ENCODE measurements at places on chromosomes 11 and 22.

DNA sequence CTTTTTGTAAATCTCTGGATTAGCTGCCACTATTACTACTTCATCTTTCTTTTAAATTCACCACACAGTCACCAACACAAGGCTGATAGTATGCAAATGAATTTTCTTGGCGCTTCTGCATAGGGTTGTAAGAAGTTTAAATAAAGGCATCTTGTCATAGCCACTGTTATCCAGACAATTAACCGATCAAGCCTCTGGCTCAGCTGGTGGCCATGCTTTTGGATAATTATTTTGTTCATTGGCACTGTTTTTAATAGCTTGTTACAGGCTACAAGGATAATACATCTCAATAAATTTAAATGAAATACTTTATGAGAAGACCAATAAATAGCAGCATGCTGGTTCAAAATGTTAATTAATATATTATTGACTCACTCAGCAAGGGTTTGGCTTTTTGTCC is 1261.0 kb downstream of the FAM181B start:
- no peak for DNase-seq
- no peaks in the 10 kb centered on the region for H3K4me1 ChIP-seq
- H3K36me3 ChIP-seq: no peaks in the 10 kb centered on the region
- H3K27me3 ChIP-seq: no peaks in the 10 kb centered on the region
- H3K4me3 ChIP-seq: no peak overlapping the region

GRCh38 chr22:22167791-22168189 is 76.8 kb upstream of the VPREB1 start:
- H3K27ac ChIP-seq: no peak overlapping the region
- H3K27me3 ChIP-seq: peaks cover 21% of the 10 kb centered on the region
- no peak overlapping the region for H3K4me3 ChIP-seq
- H3K36me3 ChIP-seq: no peaks in the 10 kb centered on the region

DNA sequence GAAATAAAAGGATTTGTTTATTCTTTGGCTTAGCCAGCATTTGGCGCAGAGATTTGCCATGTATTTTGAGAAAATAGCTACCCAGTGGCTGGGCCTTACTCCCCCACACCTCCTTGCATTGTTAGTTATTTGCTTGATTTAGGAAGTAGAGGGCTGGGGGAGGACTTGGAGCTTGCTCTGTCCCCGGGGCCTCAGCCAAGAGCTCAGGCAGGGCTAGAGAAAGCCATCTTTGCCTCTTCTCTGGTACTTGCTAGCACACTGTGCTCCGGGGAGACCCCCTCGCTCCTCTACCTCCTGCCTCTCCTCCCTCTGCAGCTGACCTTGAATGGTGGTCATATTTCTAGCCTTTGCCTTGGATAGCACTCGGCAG is 93.0 kb downstream of the SCN3B start:
- no peaks in the 10 kb centered on the region for H3K36me3 ChIP-seq
- peaks cover 14% of the 10 kb centered on the region for H3K27me3 ChIP-seq
- H3K4me3 ChIP-seq: no peak overlapping the region
- H3K27ac ChIP-seq: no peak overlapping the region

DNA sequence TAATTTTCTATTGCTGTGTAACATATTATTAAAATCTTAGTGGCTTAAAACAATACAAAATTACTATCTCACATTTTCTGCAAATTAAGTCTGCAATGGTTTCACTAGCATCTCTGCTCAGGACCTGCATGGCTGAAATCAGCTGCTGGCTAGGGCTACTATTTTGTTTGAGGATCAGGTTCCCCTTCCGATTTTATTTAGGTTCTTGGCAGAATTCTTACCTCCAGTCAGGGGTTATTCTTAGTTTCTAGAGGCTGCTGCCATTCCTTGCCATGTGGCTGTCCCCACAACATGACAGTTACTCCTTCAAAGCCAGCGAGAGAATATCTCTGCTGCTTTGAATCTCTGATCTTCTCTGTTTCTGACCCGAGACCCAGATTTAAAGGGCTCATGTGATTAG is 424.5 kb upstream of the ANO5 start:
- no peak overlapping the region for H3K27ac ChIP-seq
- no peaks in the 10 kb centered on the region for H3K27me3 ChIP-seq
- no peaks in the 10 kb centered on the region for H3K4me1 ChIP-seq
- H3K4me3 ChIP-seq: no peak overlapping the region

DNA sequence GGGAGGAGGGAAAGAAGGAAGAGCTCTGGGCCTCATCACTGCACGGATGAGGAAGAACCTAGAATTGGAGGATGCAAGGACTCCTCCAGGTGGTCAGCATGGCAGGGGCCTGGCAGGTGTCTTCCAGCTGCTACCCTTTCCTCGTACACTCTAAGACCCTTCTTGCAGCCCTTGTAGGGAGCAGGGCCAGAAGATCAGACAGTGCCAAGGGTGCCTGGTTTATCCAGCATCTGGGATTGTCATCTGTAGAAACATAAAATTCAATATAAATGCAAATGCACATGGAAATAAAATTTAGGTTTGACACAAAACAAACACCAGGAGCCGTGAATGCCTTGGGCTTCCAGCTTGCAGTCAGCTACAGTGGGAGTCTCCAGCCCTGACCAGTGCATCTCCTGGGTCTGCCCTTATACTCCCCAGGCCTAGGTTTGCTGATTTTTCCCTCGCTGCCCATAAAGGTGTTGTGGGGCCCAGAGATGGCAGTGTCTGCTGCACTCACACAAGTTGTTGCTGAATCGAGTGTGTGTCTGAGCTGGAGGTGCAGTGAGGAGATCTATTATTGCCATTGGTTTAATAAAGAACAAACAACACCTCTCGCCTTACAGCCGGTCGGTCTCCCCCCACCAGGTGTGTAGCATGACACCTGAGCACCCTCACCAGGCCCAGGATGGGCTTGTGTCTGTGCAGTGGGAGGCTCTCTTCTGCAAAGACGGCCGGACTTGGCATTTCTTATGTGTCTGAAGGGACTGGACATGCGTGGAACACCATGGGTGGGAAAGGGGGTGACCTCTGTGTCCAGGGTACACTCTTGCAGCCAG is 87.1 kb downstream of the BCR start:
- H3K36me3 ChIP-seq: peaks cover 95% of the 10 kb centered on the region
- H3K27me3 ChIP-seq: no peaks in the 10 kb centered on the region
- peak; percentile 64 for DNase-seq

DNA sequence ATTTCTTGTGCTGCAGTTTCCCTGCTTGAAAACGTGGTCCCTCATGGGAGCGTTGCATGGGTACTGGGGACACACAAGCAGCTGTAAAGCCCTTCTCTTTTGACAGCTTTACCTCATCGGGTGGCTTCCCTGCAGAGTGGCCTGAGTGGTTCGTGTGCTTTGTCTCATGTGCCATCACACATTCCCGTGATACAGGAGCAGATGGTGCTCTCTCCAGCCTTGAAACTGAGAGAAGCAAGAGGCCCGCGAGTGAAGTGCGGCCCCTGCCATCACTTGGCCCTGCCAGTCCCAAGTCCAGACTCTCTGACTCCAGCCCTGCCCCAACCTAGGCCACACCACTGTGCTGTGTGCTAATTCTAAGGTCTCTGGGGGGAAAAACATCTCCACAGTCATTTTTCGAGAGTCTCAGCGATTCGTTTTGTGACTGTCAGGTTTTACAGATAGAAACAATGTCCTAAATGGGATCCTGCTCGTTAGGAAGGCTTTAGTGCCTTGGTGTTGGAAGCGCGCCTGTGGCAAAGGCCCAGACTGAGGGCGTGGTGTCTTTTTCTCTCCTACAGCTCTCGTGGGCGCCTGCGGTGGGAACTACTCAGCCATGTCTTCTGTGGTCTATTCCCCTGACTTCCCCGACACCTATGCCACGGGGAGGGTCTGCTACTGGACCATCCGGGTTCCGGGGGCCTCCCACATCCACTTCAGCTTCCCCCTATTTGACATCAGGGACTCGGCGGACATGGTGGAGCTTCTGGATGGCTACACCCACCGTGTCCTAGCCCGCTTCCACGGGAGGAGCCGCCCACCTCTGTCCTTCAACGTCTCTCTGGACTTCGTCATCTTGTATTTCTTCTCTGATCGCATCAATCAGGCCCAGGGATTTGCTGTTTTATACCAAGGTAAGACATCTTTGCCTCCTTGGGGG is 64.2 kb downstream of the KREMEN1 start:
- no peak overlapping the region for H3K27ac ChIP-seq
- H3K4me1 ChIP-seq: peaks cover 3% of the 10 kb centered on the region
- no peaks in the 10 kb centered on the region for H3K27me3 ChIP-seq
- H3K36me3 ChIP-seq: peaks cover 10% of the 10 kb centered on the region
- DNase-seq: no peak

DNA sequence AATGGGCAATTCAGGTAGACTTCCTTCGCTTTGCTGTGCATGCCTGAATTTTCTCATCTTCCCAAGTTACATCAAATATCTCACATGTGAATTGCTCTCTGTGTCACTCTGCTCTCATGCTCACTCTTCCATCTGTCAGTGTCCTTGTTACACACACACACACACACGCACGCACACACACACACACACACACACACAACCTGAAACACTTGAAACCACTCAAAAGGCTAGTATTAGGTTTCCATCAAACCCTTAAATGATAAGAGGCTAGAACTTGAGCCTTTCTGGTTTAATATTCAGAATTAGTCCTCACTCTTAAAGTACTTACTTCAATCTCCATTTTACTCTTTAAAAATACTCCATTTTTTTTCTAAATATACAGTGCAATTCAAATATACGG is 282.4 kb downstream of the C11orf87 start:
- H3K27me3 ChIP-seq: no peaks in the 10 kb centered on the region
- no peak overlapping the region for H3K4me3 ChIP-seq
- no peaks in the 10 kb centered on the region for H3K36me3 ChIP-seq
- H3K4me1 ChIP-seq: no peaks in the 10 kb centered on the region

DNA sequence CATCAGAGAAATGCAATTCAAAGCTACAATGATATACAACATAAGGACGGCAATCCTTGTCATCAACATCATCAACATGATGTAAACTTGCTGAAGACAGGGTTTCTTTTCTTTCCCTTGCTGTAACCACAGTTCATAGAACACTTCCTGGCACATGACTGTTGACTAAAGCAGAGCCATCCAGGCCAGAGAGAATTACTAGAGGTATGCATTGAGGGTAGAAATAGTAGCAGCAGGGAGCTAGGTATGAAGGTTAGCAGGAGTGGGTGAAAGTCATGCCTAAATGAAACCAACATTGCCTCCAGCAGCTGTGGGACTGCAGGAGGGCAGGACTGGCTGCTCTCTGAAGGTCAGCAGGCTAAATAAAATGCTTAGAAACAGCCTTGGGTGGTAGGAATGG is 103.7 kb downstream of the LRRC32 start:
- H3K4me3 ChIP-seq: no peak overlapping the region
- H3K36me3 ChIP-seq: no peaks in the 10 kb centered on the region
- H3K4me1 ChIP-seq: 0 out of 3 replicates have a peak, but pooled peaks cover 3% of the 10 kb centered on the region
- no peaks in the 10 kb centered on the region for H3K27me3 ChIP-seq

- no peaks in the 10 kb centered on the region for H3K4me1 ChIP-seq
- no peak overlapping the region for H3K27ac ChIP-seq
- H3K27me3 ChIP-seq: no peaks in the 10 kb centered on the region
- DNase-seq: no peak
These were observed 399.3 kb downstream of the OPCML start for GRCh38 chr11:133133050-133133449.

GRCh38 chr11:3855808-3856491 is 486 bp downstream of the STIM1 start:
- DNase-seq: no peak
- H3K4me3 ChIP-seq: peak overlapping the region; percentile 62
- H3K36me3 ChIP-seq: no peaks in the 10 kb centered on the region
- no peaks in the 10 kb centered on the region for H3K27me3 ChIP-seq

DNA sequence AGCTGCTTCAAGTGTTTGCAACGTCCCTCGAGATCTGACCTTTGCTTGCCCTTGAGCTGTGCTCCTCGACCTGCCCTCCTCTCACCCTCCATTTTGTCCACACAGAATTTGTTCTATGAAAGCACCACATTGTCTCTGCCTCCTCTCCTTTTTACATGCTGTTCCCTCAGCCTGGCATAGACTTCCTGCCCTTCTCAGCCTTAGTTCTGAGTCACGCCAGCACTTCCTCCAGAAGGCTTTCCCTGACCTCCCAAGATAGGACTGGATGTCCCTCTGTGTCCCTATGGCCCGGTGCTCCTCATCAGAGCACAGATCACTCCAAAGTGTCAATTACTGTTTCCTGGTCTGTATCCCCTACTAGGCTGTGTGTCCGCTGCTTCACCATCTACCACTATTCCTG is 16.2 kb downstream of the JHY start:
- no peaks in the 10 kb centered on the region for H3K36me3 ChIP-seq
- no peak for DNase-seq
- peaks cover 2% of the 10 kb centered on the region for H3K27me3 ChIP-seq
- no peaks in the 10 kb centered on the region for H3K4me1 ChIP-seq
- H3K4me3 ChIP-seq: no peak overlapping the region
- H3K27ac ChIP-seq: no peak overlapping the region

DNA sequence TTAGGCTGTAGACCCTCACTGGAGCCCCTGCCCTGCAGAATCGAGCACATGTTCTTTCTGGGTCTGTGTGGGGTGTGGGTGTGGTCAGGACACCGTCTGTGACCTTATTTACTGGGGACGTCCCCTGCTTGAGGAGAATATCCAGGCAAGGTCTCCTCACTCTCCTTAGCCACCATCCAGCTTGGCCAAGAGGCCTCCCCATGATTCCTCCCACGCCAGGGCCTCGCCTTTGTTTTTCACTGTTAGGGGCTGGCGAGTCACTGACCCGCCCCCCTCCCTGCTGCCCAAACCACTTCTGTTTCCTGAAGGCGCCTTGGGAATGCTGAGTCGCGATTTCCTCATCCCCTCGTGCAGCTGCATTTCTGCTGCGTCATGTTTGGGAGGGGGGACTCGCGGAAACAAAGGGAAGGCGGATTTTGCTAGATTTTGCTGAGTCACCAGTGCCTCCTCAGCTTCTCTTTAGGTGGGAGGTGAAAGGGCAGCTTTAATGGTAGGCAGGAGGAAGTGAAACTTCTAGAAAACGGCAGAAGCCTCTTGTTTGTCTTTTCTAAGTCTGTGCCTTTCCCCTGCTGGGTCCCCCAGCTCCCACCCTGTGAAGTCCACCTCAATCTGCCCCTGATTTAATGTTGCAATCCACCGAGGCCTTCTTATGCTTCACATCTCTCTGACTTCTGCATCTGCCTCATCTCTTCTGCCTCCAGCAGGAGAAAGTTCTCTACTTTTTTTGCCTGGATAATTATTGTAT is 4.0 kb upstream of the HMOX1 start:
- H3K27ac ChIP-seq: peak overlapping the region; percentile 97
- DNase-seq: peak; percentile 85
- no peaks in the 10 kb centered on the region for H3K36me3 ChIP-seq

DNA sequence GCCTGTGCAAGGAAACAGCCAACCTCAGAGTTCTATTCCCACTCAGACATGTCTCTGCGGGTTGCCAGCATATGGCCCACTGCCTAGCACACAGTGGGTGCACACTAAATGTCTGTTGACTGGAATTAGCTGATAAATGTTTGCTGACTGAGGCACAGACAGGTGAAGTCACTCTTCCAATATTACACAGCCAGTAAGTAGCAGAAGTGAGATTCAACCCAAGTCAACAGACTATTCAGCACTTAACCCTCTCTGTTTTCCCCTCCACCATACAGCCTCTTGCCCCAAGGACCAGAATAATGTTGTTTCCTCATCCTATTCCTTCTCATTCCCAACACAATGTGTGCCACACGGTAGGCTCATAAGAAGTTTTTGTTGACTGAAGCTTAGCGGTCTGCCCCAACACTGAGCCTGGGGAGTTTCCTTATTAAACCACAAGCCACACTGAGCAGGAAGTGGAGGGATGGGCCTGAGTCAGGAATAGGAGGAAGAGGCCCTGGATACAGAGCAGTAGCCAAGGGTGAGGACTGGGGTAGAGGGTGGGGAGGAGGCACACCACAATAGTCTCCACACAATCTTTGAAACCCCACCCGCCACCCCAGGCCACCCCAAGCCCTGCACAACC is 15.7 kb upstream of the IL10RA start:
- H3K27ac ChIP-seq: no peak overlapping the region
- H3K4me3 ChIP-seq: no peak overlapping the region
- no peaks in the 10 kb centered on the region for H3K36me3 ChIP-seq
- no peaks in the 10 kb centered on the region for H3K27me3 ChIP-seq

All from K562 (cell line).